Activated T-helper 1 cell treated with Interleukin-2 at 50 U/mL for 16 hours (primary cell): ENCODE measurements at places on chromosomes 7 and 10.

- DNase-seq, result no peak
Observed at GRCh38 chr10:59342723-59343122, 19.6 kb downstream of the FAM13C start.

GRCh38 chr10:70404787-70405036 is 767 bp downstream of the EIF4EBP2 start:
- no peak for DNase-seq

- DNase-seq, result no peak
Observed at GRCh38 chr10:48549236-48549635, 55.6 kb downstream of the ARHGAP22 start.

- no peak for DNase-seq
Observed at GRCh38 chr7:111137296-111138192, 46.6 kb downstream of the LRRN3 start.

- DNase-seq, result no peak
Observed at GRCh38 chr10:110893559-110894179, 21.9 kb downstream of the PDCD4 start.

- DNase-seq, result no peak
Observed at GRCh38 chr10:96456296-96456840, 57.4 kb downstream of the TLL2 start.

DNA sequence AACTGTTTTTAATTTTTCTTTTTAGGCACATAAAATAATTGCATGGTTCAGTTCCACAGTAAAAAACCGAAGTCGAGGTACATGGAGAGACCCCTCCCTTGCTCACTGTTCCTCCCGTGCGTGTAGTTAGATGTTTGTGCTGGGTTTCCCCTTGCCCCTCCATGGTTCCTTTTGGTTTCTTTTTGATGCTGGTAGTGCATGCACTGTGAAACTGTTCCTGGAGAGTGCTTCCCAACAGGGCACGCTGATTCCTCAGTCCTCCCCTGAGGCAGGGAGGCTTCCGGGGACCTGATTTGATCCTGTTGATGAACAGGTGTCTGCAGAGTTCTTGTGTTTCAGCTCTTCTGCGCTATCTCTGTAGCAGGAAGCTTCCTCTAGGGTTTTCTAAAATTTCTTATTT is 69.5 kb downstream of the ADCY1 start:
- no peak for DNase-seq

GRCh38 chr10:10332786-10333185 is 684.9 kb upstream of the CELF2 start:
- DNase-seq, result no peak
